NCI-H2081 (cell line): ENCODE measurements at places on chromosomes 2 and 18.

DNA sequence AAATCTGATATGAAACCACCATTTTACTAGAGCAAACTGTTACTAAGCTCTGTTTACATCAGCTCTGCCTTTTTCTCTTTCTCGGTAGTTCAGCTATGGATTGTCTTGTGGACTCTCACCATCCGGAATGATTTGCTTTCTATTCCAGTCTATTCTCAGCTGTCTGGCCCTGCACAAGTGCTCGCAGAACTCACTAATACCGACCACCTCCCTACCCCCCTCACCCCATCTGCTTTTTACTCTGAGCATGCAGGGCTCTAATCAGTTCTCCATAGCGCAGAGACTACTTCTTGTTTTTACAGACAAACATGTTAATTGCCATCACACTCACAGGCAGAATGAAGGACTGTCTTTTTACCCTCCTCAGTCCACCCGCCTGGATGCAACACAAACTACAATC lies 180.7 kb upstream of the POU3F3 start:
- no peak for DNase-seq

DNA sequence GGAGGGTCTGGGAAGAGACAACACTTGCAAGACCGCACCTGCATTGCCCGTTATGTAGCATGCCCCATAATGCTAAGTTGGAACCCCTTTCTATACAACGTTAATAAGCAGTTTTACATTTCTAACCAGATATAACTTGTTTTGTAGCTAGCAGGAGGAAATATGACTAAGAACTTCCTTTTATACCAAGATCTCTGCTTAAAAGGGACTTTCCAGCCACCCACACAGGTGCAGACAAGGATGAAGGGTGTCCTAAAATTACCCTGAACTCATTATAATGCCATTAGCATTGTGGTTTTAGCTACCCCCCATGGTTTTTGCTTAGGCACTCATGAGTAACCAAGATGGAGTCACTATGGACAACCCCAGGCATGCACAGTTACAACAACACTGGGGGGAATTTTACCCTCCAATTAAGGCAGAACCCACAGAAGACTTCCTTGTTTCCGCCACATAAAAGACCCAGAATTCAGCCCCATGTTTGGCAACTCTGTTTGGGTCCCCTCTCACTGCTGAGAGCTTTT lies 362.8 kb downstream of the CBLN2 start:
- no peak for DNase-seq

DNA sequence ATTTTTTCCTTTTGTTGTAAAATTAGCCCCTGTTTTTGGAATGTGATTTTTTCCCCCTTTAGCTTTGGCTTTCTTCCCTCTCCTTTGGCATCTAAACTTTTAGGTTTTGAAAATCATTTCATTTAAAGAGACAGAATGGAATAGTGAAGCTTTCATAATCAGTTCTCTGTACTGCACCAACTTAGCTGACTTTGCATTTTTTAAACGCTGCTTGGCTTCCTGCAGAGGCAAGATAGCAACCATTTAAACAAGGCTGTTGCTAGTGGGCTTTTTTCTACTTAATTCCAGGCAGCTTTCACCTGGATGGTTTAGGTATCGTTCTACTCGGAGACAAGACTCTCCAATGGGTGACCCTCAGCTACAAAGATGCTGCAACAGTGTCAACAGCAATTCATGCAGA lies 267.9 kb upstream of the PKDCC start:
- no peak for DNase-seq

GRCh38 chr2:231191896-231192872 lies 6.2 kb upstream of the ARMC9 start:
- DNase-seq: no peak

GRCh38 chr18:44654573-44654972 lies 26.1 kb upstream of the SETBP1 start:
- DNase-seq: no peak

DNA sequence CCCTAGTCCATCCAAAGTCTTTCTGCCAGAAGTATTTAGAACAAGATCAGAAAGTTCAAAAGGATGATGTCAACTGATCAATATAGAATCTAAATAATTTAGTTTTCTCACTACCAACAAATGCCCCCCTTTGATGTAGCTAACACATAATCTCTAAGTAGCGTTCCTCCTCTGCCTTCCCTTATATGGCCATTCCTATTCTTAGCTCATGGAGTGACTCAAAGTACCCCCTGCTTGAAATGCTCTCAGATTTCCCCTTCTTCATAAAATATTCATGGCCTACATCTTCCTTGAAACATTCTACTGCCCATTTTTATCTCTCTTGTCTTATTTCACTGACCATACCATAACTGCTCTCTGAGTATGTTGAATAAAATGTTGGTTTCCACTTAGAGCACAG lies 151.5 kb downstream of the UPP2 start:
- DNase-seq: no peak

DNA sequence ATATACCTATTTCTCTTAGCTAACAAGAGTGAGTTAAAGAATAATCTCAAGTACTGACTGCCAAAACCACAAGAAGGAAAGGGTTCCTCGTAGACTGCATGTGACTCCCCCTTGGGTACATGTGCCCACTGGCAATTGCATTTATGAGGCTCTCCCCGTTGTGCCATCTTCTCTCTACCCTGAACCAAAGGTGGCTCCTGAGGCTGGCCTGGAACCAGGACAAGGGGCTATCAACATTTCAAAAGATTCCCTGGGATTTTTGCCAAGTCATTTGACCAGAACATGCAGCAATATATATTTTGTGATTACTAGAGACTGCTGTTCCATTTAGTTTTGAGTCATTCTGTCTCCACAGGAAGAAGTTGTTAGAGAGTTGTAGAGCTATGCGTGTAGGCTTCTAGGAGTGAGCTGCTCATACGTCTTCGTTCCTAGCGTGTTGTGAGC lies 45.8 kb downstream of the LAMA3 start:
- no peak for DNase-seq

DNA sequence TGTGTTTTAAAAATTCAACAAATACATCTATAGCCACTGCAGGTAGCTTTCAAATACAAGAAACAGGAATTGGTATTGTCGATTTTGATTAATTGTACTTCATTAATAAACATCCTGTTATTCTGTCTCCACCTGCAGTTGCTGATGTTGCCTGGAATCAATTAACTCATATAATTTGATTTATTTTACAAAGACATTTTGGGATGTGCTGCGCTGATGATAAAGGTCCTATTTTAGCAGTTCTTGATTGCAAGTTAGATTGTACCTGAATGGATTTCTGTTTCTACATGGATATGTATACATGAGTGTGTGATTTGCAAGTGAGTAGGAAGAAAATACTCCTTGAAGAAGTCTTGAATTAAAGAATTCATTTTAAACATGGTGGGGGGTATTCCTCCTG lies 605.3 kb downstream of the ARHGAP15 start:
- DNase-seq: no peak
